Stimulated activated CD4-positive, alpha-beta T cell treated with anti-CD3 and anti-CD28 coated beads, Interleukin-2, amount 100 ng/mL, for 48 hours (primary cell): ENCODE measurements at places on chromosomes 4 and X.

DNA sequence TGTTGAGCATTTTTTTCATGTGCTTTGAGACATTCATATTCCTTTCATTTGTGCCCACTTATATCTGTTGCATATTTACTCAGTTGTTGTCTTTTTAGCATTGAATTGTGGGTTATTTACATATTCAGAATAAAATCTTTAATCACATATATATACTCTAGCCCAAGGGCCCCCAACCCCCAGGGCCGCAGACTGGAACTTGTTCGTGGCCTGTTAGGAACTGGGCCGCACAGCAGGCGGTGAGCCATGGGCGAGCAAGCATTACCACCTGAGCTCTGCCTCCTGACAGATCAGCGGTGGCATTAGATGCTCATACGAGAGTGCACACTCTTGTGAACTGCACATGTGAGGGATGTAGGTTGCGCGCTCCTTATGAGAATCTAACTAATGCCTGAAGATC lies 480.6 kb downstream of the KCTD8 start:
- no peak for DNase-seq

- DNase-seq, result no peak
Observed at GRCh38 chrX:107396235-107396634, 53.2 kb upstream of the FRMPD3 start.

DNA sequence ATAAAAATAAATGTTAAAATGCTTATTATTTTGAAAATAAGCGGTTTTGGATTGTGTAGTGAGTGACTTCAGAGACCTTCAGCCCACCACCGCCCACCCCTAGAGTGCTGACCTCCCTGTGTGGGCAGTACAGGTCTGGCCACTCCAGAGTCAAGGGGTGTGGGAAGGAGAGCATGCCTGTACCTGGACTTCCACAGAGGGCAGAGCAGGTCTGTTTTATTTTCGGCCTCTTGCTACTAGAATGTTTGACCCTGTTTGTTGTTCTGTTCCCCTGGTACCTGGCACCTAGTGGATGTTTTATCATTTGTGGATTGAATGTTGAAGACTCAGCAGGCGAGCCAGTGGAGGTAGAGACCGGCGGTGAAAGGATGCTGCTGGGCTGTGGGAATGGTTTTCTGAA lies 14.3 kb downstream of the PIGG start:
- no peak for DNase-seq

GRCh38 chr4:40750461-40751258 lies 905 bp downstream of the NSUN7 start:
- DNase-seq, result no peak

DNA sequence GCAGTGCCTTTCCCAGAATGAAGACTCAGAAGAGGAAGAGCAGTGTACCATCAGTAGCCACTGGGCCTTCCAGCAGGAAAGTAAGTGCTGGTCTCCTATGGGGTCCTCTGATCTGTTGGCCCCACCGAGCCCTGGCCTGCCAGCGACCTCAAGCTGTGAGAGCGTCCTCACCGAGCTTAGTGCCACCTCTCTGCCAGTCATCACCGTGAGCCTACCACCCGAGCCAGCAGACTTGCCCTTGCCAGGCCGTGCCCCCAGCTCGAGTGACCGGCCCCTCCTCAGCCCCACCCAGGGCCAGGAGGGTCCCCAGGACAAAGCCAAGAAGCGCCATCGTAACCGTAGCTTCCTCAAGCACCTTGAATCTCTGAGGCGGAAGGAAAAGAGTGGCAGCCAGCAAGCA lies 69.7 kb downstream of the STARD8 start:
- no peak for DNase-seq

DNA sequence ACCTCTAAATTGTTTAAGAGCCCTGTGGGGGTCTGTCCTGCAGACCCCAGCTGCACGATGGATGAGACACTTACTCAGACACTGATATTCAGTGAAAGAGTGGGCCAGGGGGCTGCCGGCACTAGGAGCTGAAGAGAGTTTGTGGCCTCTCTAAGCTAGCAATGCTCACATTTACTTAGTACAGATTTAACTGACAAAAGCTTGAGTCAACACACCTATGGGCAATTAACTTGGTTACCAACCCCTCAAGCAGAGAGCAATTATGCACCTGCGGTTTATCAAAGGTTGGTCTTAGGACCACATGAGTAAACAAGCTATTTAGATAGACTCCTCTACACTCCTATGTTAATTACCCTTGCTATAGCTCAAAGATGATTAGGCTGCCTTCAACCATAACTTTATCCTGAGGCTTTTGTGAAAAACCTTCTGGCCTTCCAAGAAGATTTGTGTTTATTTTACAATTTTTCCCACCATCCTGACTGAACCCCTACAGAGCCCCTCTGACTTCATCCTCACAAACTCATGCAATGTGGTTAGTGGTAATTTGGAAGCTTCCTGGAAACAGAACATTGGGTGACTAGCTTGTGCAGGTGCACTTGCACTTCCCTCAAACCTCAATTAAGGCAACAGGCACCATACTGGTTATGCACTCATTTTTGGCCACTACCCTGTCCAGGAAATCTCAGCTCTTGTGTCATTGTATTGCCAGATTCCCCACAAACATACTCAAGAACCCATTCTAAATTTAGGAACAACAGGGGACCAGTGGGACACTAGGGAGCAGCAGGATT lies 234.4 kb upstream of the ITM2A start:
- no peak for DNase-seq
